Stimulated activated CD8-positive, alpha-beta memory T cell treated with anti-CD3 and anti-CD28 coated beads, Interleukin-15, amount 100 ng/mL, for 1 hour (primary cell): ENCODE measurements at places on chromosomes 5 and 9.

DNA sequence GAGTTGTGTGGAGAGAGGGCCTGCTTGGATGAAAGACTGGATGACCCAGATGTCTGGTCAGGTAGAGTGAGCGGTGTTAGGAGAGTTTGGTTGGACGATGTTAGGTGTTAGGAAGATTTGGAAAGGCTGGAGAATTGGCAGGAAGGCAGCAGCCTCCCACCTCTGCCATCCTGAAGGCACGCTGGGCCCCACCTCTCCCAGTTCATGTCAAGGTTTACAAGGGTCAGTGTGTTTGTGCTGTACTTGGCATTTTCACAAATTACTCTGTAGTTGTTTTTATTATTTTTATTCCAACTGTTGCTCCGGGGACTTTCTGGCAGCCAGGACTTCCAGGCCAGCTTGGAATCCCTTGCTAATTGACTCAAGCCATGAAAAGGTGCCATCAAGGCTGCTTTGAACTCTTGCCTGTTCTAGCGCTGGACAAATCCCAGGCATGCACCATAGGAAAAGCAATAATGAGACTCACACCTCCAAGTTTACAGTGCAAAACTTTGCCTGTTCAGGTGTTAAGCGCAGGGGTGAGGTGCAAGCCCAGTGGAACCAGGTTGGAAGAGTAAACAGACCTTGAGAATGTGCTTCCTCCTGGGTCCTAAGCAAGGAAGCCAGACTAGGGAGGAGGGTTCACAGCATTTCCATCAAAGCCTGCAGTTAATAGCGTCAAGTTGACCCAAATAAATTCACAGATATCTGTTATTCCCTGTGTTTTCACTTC is 41.7 kb upstream of the KLF9 start:
- DNase-seq: no peak

DNA sequence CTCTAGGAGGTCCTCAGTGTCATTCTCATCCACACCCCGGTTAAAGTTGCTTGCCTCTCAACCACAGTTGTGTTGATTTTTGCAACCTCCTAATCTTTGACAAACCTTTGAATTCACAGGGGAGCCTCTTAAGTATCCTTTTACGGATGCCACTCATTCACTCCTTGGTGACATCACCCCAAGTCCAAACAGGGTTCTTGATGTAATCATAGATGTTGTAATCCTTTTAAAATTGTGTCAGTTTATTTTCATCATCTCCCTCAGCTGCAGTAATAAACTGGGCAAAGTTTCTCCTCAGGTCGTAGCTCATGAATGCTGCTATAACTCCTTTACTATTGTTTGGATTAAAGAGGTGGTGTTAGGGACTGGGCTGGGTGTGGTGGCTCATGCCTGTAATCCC is 637.2 kb upstream of the NUDT12 start:
- no peak for DNase-seq

- DNase-seq: no peak
These were observed 6.6 kb downstream of the SMARCA2 start for GRCh38 chr9:2021731-2022130.

DNA sequence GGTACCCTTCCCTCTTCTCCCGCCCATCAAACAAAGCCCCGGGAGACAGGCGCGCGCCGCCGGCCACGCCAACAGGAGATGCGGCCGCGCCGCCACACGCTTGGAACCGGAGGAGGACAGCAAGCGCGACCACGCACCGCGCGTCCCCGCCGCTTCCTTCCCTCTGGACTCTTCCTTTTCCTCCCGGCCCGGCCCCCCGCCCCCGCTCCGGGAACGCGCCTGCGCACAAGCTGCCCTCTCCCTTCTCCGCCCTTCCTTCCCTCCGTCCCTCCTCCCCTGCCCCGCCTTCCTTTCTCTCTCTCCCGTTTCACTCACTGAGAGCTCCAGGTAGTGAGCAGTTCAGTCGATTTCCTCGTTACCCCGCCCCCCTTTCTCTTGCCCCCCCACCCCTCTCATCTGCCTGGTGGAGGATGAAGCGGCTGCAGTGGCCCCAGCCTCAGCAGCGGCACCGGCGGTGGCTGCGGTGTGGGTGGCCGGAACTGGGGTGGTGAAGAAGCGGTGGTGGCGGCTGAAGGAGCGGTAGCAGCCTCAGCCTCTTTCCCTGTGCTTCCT is at the start of gene RASA1:
RASA1 (plus strand) TSS at position 310 of the 552 bp plus-strand sequence. CDS start 569 bp downstream, outside the sequence.
- peak; percentile 61 for DNase-seq

DNA sequence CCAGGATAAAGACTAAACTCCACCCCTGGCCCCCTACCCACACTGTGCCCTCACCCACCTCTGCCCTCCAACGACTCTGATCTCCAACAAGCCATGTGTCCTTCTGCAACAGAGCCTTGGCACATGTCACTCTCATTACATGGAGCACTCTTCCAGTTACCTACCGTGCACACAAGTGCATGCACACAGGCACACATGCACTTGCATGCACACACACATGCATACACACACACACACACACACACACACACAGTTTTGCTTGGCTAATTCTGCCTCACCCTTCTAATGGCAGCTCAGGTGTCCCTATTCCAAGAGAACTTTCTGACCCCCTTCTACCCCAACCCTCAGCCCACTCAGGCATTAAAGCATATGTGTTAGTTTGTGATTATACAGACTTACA is 19.6 kb downstream of the GALNT10 start:
- no peak for DNase-seq

GRCh38 chr9:111957856-111958631 is 61.4 kb downstream of the UGCG start:
- DNase-seq: no peak

- DNase-seq: no peak
These were observed 54.4 kb downstream of the GLRA1 start for GRCh38 chr5:151870271-151870670.

DNA sequence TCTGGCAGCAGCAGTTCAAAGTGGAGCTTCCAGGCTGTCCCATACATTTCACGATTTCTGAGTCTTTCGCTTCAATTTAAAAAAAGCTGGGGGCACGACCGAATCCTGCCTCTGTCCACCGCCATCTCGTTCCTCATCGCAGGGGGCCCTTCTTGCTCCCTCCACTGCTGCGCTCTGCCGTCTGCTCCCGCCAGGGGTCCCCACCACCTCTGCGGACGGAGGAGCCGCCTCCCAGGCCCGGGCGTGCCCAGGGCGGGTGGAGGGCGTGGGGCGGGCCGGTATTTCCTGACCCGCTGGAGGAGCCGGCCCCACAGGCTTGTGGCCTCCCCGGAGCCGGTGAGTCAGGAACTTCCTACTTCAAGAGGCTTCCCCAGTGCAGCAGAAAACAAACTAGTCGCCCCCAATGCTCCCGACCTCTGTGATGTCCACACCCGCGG is 50.4 kb downstream of the USP20 start:
- DNase-seq: peak; percentile 84

DNA sequence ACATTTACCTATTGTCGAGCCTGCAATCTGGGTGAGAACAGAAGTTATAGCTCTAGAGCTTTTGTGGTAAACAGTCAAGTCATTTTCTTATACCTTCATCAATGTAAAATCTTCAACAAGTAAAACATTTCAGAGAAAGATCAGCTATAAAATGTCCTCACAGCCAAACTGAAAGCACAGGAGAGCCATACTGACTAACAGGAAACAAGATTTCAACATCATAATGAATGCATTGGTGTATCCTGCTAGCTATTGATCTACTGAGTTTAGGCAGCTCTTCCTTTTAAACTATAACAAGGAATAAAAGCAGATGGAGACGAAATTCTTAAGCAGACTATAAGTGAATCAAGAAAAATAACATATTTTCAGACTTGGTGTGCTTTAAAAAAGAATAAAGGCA is 1522.9 kb upstream of the WWC1 start:
- no peak for DNase-seq

GRCh38 chr5:100584069-100584468 is 48.9 kb downstream of the FAM174A start:
- no peak for DNase-seq
